ENCODE measurements at places on chromosomes 3 and 15.

GRCh38 chr15:25136119-25136518, 181.3 kb downstream of the SNRPN start:
- DNase-seq = no peak

DNA sequence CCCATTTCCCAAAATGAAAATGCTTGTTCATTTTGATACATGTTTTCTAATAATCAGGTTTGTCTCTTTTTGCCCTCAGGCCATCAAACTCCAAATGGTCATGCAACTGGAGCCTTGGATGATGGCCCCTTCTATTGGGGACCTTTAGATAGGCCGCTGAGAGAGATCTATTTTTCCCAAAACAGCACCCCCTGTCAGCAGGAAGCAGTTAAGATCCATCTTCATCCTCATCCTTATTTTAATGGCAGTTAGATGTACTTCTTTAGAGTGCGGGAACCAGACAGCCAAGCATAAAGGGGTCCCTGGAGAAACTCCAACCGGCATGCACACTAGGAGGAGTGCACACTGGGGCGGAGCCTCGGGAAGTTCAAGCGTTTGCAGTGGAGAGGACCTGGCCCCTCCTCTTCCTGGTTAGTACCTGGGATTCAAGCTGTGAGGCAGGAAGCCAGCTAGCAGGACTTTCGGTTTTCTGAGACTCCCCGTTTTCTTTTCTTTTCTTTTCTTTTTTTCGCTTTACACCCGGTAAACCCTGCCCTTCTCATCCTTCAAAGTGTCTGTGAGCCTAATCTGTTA, 31.9 kb upstream of the STRIT1 start:
- no peak for DNase-seq

- no peak for DNase-seq
These were observed 61.3 kb downstream of the UBE2E2 start for GRCh38 chr3:23264413-23264812.

DNA sequence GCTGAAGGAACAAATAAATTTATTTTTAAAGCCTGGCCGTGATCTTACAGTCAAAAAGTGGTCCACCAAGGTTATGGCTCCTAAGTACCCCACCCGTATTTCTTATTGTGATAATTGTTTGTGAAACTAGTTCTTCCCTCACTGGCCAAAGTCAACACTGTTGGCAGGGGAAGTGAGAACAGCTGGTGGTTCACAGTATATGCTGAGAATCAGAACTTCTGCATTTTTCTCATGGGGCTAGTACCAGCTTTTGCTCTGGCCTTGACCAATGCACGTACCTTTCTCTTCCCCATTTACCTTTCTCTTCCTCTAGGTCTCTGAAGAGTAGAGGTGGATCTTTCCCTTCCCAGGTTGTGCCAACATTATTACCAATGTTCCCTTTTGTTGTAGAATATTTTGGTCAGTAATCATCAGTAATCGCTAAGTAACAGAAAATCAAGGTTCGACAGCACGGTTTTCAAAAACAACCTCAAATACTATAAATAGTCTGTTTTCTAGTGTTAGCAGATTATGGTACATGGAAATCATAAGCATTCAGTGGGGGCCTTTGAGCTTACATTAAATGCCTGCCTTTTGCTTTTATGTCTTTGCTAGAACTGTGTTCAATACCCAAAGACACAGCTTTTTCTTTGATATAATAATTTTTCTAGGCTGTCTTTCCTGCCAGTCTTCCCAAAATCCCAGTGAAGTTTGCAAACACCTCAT, 268.0 kb downstream of the LPP start:
- DNase-seq = no peak

DNA sequence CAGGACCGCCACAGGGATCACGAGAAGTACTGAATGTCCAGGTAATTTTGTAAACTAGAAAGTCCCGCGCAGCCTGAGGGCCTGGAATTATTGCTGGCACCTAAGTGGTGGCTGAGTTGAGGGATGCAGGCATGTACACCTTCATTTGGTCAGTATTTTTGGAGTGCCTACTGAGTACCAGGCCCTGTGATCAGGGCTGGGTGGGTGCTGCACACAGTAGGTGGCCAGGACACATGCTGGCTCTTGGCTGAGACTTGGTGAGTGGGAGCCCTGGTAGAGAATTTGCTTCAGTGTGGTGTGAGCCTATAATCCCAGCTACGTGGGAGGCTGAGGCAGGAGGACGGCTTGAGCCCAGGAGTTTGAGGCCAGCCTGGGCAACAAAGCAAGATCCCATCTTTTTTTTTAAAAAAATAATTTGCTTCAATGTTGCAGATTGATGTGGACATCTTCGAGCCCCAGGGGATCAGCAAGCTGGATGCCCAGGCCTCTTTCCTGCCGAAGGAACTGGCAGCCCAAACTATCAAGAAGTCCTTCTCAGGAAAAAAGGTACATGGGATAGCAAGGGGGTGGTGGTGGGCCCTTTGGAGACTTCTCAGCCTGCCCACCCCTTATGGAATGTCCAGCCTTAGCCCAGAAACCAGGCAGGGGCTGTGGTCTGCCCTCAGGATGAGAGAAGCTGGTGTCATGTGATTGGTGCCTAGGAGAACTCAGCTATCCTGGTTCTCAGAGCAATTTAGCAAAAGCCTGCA, 2.6 kb downstream of the ITIH1 start:
- no peak for DNase-seq

DNA sequence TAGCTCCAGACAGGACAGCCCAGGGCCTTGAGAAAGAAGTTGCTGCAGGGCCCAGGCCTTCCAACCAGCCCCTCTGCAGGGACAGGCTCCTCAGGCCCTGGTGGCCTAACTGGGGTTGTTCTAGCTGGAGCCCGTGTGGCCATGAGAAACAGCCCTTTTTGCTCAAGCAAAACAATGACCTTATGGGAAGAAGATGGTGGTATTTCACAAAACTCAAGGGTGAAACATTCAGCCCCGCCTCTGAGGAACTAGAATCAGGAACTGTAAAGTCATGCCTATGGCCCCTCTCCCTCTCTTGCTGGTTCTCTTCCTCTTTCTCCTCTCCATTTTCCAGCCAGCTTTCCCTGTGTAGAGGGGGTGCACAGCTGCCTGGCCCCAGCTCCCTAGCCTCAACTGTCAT, 273.3 kb downstream of the RPLP1 start:
- DNase-seq = no peak

DNA sequence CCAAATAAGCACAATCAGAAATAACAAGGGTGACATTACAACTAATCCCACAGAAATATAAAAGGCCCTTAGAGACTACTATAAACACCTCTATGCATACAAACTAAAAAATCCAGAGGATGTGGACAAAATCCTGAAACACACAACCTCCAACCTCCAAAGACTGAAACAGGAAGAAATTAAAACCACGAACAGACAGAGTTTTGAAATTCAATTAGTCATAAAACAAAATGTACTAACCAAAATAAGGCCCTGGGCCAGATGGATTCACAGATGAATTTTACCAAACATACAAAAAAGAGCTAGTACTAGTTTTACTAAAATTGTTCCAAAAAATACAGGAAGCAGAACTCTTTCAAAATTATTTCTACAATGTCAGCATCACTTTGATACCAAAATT, 1043.6 kb downstream of the DIPK2A start:
- no peak for DNase-seq

DNA sequence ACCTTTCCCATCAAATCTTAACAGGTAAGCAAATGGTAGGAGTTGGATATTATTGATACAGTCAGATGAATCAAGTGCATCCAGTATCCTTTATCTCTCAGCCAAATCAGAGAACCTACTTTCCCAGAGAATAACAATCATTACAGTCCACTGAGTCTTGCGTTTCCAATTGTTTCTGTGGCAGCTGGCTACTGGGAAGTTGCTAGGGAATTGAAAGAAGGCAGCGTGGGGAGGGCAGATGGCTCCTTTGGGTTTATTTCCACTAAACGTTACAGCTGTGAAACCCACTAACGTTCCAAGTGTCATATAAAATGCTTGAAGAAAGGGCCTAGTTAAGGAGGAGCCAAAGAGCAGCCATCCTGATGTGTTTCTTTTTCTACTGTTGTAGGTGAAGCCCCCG, 78.4 kb downstream of the WDR72 start:
- no peak for DNase-seq

DNA sequence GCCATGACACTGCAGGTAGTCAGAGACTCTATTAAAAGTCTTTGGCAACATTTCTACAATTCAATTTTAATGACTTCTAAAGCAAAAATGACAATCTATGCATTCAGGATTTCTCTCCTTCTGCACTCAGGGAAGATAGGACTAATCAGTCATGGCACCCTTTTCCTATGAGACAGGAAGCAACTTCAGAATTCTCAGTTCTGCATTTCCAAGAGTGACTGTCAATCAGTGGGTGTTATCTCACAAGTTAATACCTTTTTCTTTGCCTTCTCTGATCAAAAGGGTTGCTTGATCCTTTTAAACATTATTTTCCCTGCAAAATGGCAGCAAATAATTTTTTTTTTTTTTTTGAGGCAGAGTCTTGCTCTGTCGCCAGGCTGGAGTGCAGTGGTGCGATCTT, 7.8 kb upstream of the ICE2 start:
- no peak for DNase-seq

GRCh38 chr3:63248015-63248414, 30.1 kb upstream of the SYNPR start:
- no peak for DNase-seq

DNA sequence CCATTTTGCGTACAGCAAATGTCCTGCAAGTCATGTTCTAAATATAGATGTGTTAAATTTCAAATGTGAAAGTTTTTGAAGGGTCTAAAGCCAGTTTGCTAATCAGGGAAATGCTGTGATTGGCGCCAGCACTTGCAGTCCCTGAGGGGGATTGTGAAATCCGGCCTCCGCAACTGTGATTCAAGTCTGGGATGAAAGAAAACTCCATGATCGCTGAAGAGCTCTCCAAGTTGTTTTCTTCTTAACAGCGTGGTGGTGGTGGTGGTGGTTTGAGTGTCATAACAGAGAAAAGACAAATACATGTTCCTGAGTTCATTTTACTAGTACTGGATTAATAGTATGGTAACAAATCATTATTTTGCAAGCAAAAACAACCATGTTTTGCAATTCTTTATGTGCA, 51.8 kb downstream of the MITF start:
- no peak for DNase-seq

DNA sequence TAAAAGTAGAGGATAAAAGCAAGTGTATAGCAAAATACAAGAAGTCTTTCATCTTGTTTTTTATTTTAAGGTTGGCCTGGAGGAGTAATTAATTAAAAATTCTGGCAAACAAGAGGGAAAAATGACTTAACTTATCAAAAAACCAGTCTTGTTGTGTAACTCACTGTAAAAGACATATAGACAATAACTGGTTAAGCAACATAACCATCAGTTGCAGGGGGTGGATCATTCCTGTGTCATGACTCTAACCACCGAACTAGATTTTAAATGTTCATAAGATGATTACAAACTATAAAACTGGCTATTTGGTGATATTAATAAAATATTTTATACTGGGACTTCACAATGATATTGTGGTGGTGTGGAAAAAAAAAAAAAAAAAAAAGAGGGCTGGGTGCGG, 130.6 kb downstream of the STAG1 start:
- DNase-seq = no peak

GRCh38 chr3:61136191-61136590, 115.1 kb downstream of the FHIT start:
- DNase-seq = no peak

- DNase-seq = no peak
These were observed 65.8 kb downstream of the MB21D2 start for GRCh38 chr3:192851821-192852372.

GRCh38 chr15:41975669-41976068, 3.3 kb upstream of the EHD4 start:
- DNase-seq = no peak

DNA sequence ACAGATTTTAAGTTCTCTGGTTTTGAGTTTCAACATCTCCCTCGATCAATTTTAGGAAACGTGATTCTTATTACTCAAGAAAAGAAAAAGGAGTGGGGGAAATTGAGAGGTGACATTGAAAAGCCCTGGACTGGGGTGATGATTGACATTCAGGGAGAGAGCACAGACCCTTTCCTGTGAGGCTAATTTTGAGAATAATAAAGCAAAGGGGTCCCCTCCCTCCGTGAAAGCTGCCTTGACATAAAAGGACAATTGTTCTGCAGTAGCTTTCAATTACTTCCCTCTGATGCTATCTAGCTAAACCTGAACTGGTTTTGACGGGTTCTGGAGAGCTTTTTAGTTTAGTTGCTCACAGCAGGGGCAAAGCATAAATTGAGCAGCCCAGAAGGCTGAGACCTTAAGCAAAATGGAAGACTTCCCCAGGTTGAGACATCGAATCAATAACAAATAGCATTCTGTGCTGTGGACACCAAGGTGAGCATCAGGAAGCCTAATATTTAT, 14.4 kb upstream of the CMTM8 start:
- DNase-seq = no peak

- no peak for DNase-seq
These were observed 104.9 kb upstream of the ZBED2 start for GRCh38 chr3:111700054-111700453.

- DNase-seq = no peak
These were observed 27.5 kb upstream of the FAM81A start for GRCh38 chr15:59410391-59410896.

DNA sequence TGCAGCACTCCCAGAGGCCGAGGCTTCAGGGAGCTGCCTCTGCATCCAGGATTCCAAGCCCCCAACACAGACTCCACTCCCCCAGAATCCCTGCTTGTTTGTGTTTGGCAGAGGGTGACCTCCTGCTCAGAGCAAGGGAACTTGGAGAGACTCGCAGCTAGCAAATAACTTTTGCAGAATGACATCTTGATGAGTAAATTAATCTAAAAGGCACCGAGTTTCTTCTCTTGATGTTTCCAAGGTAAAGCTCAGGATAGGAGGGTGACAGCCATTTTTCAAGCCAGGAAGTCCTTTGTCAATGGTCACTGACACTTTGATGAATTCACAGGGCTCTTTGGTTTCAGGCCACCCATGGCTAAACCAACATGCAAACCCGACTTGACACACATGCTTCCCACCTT, 523.0 kb downstream of the NTRK3 start:
- DNase-seq = no peak

DNA sequence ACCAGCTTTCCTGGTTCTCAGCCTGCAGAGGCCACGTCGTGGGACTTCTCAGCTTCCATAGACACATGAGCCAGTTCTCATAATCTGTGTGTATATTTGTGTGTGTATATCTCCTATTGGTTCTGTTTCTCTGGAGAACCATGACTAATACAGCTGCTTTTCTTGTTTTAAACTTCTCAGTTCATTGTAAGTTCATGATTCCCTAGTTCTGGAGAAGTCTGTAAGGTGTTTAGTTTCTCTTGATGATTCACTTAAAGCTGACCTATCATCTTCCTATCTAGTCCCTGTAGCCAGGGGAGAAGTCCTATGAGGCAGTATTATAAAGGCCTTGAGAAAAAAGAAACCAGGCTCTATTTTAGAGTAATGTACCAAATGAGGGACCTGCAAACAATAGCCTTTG, 147.7 kb downstream of the RYR3 start:
- DNase-seq = no peak

GRCh38 chr15:52714968-52715367, 35.8 kb upstream of the ATOSA start:
- no peak for DNase-seq

GRCh38 chr3:21562243-21562642, 188.8 kb downstream of the ZNF385D start:
- no peak for DNase-seq

DNA sequence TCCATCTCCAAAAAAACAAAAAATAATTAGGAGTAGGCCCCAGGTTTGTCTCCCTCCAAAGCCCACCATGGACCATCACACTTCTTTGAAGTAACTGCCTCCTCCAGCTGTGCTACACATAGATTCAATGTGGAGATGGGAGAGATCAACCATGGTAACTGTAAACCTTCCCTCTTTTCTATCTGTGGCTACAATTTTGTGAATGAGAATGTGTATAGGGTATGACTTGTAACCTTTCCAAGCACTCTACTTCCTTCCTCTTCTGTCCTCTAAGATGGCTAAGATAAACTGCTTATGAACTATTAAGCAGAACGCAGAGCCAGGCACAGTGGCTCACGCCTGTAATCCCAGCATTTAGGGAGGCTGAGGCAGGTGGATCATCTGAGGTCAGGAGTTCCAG, 55.5 kb upstream of the ATP11B start:
- no peak for DNase-seq
